Activated CD4-positive, alpha-beta T cell treated with anti-CD3 and anti-CD28 coated beads for 36 hours (primary cell): ENCODE measurements at places on chromosomes 7 and 10. TPM values are rescaled to one million over a fixed set of nuclear protein-coding genes. Genes with fewer than 3 reads are reported as not detected.

Gene PWWP2B
- total RNA-seq, result 2.4 TPM

Gene TMEM236
- total RNA-seq, result 0.02 TPM

Gene SCD
- 203 TPM for total RNA-seq

Gene ITGB8
- total RNA-seq, result not detected

Gene C7orf57
- 0.33 TPM for total RNA-seq

Gene C10orf90
- total RNA-seq, result not detected

Gene PAPSS2
- 0.30 TPM for total RNA-seq

Gene CHN2
- total RNA-seq, result 0.25 TPM

Gene ABCB1
- 4.9 TPM for total RNA-seq
